ENCODE measurements at places on chromosomes 5 and 9. TPM values are rescaled to one million over a fixed set of nuclear protein-coding genes. Genes with fewer than 3 reads are reported as not detected.

DNA sequence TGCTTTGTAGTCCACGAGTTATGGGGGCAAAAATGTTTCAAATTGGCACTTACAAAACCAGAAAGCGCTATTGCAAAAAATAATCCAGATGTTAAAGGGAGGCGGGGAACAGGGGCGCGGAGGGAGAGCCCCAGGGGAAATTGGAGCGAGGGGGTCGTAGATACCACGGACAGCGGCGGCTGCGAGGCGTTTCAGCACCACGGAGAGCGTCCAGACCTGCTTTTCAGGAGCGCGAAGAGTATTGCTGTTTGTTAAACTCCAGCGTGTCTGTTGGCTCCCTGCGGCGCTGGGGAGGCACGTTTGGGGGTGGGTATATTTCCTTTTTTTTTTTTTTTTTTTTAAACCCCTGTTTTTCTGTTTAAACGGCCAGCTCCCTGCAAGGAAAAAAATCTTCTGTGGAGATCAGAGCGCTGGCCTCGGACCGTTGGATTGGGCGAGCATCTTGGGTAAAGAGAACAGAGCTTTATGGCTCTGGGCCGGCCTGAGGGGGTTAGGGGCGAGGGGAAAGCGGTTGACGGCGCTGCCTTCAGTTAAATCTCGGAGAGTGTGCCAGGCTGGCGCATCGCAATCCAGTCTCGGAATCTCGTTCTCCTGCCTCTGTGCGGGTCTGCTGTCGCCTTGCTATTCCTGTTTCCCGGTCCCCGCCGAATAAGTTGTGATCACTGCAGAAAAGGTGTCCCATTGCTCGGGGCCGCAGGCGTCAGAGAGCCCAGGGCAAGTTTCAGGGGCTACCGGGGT lies at the start of gene GLRA1:
Gene GLRA1, minus strand, starts transcription at position 288 of the 738 bp plus-strand sequence. CDS start 302 bp downstream, outside the sequence.
- DNase-seq: peak; percentile 3

- DNase-seq: no peak
Measured at GRCh38 chr9:76725011-76725546, 39.2 kb upstream of the PCA3 start.

- no peak for DNase-seq
Measured at GRCh38 chr9:85202596-85202995, 533.1 kb downstream of the NTRK2 start.

The TIGD6 gene
- 3.6 TPM for polyA plus RNA-seq

The OGN gene
- not detected for polyA plus RNA-seq

The DMGDH gene
- not detected for polyA plus RNA-seq

The C7 gene
- not detected for polyA plus RNA-seq

The CENPH gene
- 16.9 TPM for polyA plus RNA-seq

DNA sequence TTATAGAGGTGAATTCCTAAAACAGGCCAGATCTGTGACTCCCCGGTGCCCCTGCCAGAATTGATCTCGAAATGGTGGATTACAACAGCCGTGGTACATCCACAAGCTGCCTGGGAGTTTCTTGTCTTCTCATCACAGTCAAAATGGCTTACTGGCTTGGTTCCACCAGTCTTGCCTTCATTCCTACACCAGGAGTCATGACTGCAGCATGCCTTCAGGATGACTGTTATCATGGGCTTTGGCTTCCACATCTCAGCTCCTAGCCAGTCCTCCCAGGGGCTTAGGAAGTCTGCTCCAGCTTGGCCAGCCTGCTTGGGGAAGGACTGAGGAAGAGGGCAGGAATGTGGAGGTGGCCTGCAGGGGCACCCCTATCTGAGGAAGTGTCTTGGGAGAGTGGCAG lies 132.9 kb upstream of the NR3C1 start:
- DNase-seq: no peak

- no peak for DNase-seq
Measured at GRCh38 chr5:150255659-150256409, 33.7 kb downstream of the CAMK2A start.

The DOK3 gene
- polyA plus RNA-seq: 46.0 TPM

DNA sequence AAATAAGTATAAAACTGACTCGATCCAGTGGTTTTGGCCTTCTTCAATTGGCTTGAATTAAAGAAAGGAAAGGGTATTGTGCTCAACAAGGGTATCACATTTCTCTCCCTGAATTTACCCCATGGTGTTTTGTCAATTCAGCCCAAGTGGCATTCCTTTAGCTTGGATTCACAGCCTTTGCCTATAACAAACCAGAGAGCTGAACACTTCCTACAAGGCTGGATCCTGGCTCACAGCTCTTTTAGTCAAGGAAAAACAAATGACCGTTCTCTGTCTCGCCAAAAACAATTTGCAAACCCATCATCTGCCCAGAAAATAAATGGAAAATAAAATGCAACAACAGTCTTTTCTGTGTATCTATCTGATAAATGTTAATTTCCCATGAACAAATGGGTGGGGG lies 5.7 kb downstream of the ZNF366 start:
- DNase-seq: no peak

DNA sequence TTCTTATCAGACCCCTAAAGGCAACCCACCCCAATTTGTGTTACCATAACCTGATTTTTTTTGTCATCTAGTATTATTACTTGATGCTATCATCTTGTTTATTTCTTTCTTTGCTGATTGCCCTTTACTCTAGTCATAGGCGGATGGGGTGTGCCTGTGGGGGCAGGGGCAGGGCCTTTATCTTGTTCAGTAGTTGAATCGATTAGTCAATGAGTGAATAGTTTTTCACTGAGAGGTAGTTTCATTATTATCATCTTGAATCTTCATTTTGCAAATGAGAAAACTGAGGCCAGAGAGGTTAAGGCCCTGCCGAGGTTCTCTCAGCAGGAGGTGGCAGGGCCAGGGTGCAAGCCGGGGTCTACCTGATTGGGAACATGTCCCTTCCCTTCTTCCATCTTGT lies 9.4 kb upstream of the GM2A start:
- DNase-seq: no peak

DNA sequence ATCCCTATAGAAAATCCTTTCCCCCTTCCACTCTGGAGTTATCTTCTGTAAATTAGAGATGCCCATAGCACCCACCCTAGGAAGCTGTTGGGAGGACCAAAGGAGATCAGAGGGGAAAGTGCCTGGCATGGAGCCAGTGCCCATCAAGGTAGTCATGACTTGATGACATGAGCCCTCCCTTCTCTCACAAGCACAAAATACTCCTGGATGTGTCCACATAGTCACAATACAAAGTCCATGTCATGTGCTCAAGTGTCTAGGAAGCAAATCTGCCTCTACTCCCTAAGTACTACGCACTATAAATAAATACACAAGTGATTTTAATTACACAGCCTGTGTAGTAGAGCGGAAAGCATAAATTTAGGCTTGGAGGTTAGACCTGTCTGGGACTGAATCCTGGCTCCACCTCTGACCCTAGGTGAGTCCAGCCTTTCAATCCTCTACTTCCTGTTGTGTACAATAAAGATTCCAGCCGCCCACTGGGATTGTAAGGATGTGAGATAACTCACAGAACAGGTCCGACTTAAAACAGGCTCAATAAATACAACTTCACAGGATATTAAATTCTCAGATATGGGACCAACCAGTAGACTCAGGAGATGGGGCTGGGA lies 30.6 kb downstream of the TTC39B start:
- no peak for DNase-seq

GRCh38 chr5:96566833-96567587 lies 95.2 kb upstream of the CAST start:
- no peak for DNase-seq

- DNase-seq: no peak
Measured at GRCh38 chr5:97243353-97243752, 60.3 kb upstream of the RIOK2 start.

GRCh38 chr9:89492586-89492985 lies 5.3 kb downstream of the SEMA4D start:
- no peak for DNase-seq

GRCh38 chr5:154421868-154422267 lies 23.9 kb upstream of the SAP30L start:
- no peak for DNase-seq

The OTP gene
- not detected for polyA plus RNA-seq

GRCh38 chr9:4020038-4020754 lies 279.7 kb downstream of the GLIS3 start:
- DNase-seq: no peak

The ANKRD18A gene
- polyA plus RNA-seq: not detected

The PFN3 gene
- polyA plus RNA-seq: not detected

GRCh38 chr9:91246846-91247245 lies 114.9 kb downstream of the AUH start:
- no peak for DNase-seq

DNA sequence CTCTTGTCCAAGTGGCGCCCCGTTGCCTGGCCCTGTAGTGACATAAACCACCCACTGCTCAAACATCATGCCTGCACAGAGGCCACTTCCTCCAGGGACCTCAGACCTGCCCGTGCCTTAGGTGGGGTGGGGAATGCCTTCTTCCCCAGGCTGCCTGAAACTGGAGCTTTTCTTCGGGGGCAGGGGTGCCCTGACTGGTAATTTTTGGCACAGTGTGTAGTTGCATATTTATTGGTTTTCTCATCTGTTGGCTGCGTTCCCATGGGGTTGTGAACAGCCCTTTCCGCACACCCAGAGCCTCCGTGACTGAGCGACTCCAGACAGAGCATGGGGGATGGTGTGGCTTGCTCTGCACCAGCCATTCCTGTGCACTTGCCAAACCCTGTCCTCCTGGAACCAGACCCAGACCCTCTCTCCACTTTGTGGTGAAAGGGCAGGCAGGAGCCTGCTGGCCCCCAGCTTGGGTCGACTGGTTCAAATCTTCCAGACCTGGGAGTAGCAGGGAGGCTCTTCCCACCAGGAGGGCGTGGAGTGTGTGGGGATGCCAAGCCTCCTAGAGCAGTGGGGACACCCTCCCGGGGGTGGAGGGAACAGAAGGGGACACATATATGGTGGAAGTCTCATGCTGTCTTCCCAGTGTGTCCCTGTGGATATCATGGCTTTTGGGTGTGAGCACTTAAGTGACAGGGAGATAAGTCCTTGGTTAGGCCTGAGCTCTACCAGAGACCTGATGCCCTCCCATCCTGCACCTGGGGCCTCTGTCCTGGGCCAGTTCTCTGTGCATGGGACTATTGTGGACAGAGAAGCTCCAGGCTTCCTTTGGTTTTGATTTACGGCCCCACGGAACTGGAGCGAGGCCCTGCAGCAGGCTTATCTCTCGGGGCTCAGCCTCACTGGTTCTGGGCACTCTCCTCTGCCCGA lies 39.6 kb downstream of the WNK2 start:
- DNase-seq: no peak

- no peak for DNase-seq
Measured at GRCh38 chr5:40623480-40624420, 56.0 kb upstream of the PTGER4 start.

The TAF1L gene
- not detected for polyA plus RNA-seq

- peak; percentile 52 for DNase-seq
Measured at GRCh38 chr5:164504141-164504772, 998.8 kb downstream of the MAT2B start.

DNA sequence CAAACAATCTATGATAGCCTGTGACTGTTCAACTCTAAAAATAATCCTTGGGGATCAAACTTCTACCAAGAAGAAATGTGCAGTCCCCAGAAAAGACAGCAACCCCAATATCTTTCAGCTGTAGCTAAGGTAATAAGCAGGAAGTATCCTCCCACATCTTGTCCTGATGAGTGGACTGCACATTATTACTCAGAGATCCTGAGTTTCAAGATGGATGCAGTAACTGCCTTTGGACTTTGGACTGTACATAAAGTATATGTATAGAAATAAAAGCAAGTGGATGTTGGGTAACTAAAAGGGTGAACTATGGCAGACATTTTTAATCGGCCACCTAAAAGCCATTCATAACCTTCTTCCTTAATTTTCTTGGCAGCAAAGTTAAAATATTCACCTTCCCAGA lies 45.1 kb downstream of the SMIM23 start:
- no peak for DNase-seq

DNA sequence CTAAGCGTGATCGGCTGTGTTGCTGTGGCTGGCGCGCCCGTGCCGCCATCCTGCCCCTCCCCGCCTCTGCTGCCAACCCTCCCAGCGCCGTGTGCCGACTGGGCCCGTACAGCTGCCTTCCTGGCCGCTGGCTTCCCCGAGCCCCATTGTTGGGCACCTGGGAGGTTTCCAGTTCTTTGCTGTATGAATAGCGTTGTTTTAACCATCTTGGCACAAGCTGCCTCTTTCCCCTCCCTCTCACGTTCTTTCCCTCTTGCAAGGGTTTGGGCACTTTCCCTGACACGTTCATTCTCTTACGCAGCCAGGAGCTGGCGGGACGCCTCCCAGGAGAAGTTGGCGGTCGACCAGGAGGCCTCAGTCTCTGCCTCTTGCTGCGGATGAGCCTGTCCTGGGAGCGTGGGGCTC lies 43.1 kb upstream of the RXRA start:
- DNase-seq: no peak

DNA sequence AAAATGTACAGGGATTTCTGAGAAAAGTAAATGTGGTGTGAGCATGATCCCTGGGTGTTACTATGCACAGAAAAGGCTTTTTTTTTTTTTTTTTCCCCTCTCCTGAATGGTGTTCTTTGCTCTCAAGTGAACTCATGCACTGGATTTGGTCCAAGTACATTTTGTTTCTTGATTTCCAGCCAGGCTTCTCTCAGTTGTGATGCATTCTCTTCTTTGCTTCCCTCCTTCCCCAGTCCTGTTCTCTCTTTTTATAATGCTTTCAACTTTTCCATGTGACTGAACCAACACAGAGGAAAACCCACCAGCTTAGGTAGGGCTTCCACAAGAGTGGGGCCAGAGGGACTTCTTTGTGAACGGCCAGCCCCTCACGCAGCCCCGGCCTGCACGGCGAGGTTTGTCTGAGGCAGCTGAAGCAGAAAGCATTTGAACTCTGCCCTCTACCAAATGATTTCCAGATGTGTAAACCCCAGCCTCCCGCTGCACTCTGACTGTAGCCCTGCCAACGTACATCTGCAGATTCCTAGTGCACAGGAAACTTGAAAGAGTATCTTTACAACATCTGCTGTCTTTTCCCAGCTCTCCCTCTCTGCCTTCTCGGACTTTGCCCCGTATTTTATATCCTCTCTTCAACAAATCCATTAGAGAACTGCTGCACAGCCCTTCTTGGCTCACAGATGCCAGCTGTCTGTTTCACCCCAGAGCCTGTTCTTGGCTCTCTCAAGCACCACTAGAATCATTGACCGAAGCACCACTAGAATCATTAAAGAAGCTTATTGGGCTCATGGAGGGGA lies 71.8 kb upstream of the CD180 start:
- no peak for DNase-seq

GRCh38 chr9:109969573-109970237 lies 189.7 kb downstream of the PALM2AKAP2 start:
- DNase-seq: no peak

- no peak for DNase-seq
Measured at GRCh38 chr5:129904102-129904666, at the start of gene CHSY3. Gene CHSY3 (plus strand): TSS chr5:129904465.

GRCh38 chr5:172007175-172008110 lies 1.0 kb upstream of the FBXW11 start:
- no peak for DNase-seq

Measured in naive B cell (primary cell).